ENCODE measurements at places on chromosomes 7 and 10. TPM values are rescaled to one million over a fixed set of nuclear protein-coding genes. Genes with fewer than 3 reads are reported as not detected.

DNA sequence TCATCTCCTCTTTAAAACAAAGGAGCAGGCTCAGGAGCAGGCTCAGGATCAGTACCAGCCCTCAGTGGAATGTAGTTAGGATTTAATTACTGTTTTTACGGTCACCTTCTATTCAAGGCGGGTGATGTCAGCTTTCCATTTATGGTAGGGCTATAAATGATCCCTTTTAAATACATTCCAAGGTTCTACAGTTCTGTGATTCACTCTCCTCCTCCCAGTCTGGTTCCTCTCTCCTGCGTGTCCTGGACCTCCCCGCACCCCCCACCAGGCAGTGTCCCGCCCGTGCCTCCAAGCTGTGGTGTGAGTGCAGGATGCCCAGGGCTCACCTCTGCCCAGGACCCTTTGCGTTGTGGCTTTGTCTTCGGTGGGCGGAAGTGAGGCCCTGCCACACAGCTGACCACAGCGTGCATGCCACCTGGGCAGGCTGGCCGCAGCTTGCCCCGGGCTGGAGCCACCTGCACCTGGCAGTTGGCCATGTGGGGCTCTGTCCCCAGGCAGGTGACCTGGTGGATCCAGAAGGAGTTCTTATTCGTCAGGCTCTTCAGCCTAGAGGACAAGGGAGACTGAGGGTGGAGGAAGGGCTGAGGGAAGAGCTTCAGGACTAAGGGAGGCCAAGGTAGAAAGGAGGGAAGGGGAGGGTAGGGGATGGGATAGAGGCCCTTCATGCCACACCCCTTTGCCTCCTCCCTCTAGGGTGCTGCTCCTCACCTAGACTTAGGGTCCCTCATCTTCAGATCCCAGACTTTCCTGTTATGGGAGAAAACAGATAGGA, 9.1 kb downstream of the LOXL4 start:
- no peak for DNase-seq

TSPAN12 gene
- total RNA-seq, result 1.8 TPM

- no peak for DNase-seq
Measured at GRCh38 chr7:151205730-151206129, 4.6 kb downstream of the H2BK1 start.

GRCh38 chr7:43114458-43114780, 2.0 kb downstream of the HECW1 start:
- no peak for DNase-seq

ZNF425 gene
- total RNA-seq, result 2.5 TPM

MBL2 gene
- not detected for total RNA-seq

PON1 gene
- total RNA-seq, result not detected

GRCh38 chr10:111139567-111139966, 62.7 kb downstream of the ADRA2A start:
- DNase-seq, result no peak

AQP1 gene
- total RNA-seq, result not detected

PNLIPRP1 gene
- total RNA-seq, result not detected

GRCh38 chr10:74099836-74100235, 50.8 kb downstream of the AP3M1 start:
- no peak for DNase-seq

DNA sequence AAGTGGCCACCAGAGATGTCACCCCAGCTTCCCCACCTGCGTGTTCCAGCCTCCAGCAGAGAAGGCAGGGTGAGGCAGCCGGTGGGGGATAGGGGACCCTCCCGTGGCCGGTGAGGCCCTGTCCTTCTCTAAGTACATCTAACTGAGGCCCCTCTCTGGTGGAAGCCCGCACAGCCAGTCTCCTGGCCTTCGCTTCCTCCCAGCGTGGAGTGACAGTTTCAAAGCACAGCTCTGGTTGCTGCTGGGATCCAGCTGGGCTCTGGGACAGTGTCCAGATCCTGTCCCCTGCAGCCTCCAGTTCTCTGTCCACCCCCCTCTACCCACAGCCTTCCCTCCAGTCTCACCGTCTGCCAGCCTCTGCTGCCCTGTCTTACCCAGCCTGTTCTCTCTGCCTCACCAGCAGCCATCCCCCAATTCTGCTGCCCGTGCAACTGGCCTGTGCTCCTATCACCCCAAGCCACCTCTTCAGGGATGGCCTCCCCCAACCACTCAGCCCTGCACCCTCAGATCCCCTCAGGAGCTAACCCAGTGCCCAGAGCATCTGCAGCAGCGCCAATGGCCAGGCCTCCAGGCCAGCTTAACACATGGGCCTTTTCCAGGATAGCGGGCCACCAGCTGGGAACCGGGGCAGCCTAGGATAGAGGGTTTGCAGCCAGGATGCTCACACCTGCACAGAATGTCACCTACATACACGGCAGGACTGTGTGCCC, 16.3 kb upstream of the SH2B2 start:
- DNase-seq, result no peak

DNA sequence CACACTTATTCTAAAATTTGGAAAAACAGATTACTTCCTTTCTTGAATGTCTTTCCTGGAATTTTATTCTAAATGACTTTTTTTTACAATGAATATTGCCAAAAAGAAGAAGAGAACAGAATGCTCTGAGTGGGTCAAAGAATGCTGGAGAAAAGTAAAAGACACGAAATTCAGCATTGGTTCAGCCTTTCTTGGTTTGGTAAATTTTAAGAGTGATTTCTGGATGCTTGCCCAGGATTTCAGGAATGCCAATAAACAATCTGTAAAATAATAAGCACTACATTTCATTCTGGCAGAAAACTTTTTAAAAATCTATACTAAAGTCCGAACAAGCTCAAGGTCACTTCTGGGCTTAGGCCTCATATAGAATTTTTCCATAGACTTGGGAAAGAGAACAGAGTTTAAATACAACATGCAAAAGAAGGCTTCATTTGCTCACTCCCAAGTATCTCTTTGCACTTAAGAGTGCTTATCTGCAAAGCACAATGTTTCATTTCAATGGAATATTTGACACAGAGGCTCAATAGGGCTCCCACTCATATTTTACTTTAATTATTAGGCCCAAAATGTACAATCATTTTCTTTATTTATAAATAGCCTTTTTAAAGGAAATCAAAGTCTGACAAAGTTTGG, 359.5 kb upstream of the ANKRD30A start:
- no peak for DNase-seq

DNA sequence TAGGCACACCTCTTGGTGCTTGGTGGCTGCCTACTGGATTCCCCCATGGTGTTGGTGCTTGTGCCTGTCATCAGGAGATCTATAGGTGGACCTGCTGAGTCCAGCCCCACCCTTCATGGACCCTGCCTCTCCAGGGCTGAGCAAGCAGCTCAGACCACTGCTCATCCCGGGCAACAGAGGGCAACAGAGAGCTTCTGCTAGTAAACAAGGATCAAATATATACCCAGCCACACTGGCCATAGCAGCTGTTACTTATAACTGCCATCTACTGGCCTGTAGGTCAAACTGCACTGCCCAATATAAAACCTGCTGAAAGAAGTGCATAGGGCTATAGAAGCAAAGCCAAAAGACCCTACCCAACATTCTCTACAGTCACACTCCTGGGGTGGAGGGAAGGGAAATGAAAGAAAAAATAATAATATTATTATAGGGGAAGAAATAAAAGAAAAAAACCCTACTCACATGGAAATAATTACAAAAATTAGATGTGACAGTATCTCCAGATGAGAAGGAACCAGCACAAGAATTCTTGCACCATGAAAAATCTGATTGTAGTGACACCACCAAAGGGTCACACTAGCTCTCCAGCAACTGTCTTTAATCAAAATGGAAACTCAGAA, 54.9 kb upstream of the ZNF800 start:
- no peak for DNase-seq

GRCh38 chr7:17678896-17679295, 261.4 kb downstream of the SNX13 start:
- no peak for DNase-seq

LRRC61 gene
- total RNA-seq, result not detected

- DNase-seq, result no peak
Measured at GRCh38 chr10:85983051-85983450, 383.5 kb downstream of the GRID1 start.

CCDC172 gene
- not detected for total RNA-seq

- peak; percentile 74 for DNase-seq
Measured at GRCh38 chr7:22564511-22565045, 64.6 kb upstream of the STEAP1B start.

GRCh38 chr7:3028071-3028757, 15.5 kb downstream of the CARD11 start:
- peak; percentile 91 for DNase-seq

- no peak for DNase-seq
Measured at GRCh38 chr10:7084280-7085005, 326.4 kb downstream of the SFMBT2 start.

DNA sequence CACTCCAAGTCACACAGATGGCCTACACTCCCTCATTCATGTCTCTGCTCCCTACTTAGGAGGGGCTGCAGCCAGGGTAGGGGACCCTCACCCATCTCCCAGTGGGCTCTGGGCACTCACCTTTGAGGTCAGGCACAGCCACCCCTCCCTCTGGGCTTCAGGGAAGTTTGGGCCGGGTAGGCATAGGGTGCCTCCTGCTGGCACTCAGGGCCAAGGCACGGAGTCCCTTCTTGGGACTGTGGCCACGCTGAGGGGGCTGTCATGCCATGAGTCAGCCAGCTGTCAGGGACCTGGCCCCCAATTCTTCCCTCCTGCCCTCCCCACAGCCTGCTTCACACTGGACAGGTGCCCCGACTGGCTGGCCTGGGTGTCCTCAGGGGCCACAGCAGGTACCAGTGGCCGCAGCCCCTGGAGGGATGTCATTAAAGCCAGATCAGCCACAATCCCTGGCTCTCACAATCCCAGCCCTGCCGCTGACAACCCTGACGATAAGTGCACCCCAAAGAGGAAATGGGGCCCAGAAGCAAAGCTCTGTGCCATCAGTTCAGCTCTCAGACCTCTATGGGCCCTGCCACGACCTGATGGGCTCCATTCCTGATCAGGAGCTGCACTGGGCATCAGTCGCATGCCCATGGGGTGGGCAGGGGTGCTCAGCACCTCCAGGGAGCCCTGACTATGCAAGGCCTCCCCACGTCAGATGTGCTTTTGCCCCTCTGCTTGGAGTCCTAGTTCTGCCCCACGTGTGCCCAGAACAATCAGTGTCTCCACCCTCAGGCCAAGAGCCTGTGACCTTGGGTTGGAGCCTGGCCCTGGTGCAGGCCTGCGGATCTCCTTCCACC, 34.1 kb upstream of the RET start:
- DNase-seq, result no peak

DNA sequence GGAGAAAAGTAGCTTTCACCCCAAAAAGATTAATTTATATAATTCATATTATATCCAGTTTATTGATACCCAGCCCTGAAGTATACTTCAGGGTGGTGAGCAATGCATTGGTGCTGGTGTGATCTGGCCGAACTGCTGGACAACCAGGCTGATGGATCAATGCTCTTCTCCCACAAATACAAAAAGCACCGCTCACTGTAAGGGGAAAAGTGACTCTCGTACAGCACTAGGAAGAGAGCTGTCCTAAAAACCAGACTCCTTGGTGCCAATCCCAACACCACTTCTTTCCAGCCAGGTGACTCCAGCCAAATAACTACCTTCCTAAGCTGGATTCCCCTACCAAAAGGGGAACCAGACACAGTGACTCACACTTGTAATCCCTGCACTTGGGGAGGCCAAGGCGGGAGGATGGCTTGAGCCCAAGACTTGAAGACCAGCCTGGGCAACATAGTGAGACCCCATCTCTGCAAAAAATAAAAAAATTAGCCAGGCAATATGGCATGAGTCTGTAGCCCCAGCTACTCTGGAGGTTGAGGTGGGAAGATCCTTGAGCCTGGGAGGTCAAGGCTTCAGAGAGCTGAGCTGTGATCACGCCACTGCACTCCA, 13.1 kb upstream of the TNPO3 start:
- DNase-seq, result no peak

ADCYAP1R1 gene
- not detected for total RNA-seq

- DNase-seq, result no peak
Measured at GRCh38 chr7:154886591-154886990, 116.3 kb downstream of the PAXIP1 start.

- no peak for DNase-seq
Measured at GRCh38 chr10:37960591-37961137, 15.8 kb downstream of the ZNF25 start.

GRCh38 chr10:116679351-116679750, 58.6 kb downstream of the PNLIPRP2 start:
- no peak for DNase-seq

FBXO24 gene
- not detected for total RNA-seq

Data from SJSA1 (cell line).